ENCODE measurements at places on chromosomes 4 and X.

DNA sequence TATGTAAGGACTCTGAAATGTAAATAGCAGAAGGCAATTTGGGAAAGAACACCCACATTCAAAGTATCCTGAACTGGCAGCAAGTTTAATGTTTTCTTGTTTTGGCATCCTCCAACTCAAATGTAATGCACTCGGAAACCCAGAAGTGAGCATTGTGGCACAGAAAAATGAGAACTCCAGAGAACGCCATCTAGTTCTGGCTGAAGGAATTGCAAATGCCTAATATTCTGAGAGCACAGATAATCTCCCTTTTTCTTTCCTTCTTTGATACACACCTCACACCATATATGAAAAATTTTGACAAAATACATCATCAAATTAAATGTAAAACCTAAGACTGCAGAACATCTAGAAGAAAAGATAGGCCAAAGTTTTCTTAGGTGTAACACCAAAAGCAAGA is 52.1 kb downstream of the PWWP3B start:
- DNase-seq, result no peak

DNA sequence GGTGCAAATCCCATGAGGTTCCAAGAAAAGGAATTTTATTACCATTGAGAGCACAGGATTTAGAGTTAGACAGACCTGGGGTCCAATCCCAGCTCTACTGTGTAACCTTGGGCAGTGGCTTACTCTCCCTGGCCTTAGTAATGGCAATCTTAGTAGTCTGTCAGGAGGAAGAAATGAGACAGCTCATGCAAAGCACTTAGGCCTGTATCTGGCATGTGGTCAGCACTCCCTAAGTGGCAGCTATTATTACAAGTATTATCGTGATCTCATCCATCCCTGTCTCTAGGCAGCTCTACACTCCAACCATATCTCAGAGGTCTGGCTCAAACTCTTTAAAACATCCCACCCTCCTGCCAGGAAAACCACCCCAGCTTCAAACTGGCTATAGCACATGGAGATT is 129.6 kb upstream of the NALF2 start:
- no peak for DNase-seq

DNA sequence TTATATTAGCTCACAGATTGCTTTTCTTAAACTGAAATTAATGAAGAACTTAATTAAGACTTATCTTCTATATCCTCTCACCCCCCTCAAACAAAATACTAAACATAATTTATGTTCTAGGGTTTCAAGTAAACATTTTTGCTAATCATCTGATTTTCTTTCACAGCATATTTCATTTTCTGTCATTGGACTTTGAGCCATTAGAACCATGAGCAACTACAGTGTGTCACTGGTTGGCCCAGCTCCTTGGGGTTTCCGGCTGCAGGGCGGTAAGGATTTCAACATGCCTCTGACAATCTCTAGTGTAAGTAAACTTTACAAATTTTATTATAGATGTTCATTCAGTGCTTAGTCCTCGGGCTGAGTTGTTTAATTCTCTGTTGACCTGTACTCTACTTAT is 3.3 kb downstream of the PDLIM5 start:
- DNase-seq, result no peak

DNA sequence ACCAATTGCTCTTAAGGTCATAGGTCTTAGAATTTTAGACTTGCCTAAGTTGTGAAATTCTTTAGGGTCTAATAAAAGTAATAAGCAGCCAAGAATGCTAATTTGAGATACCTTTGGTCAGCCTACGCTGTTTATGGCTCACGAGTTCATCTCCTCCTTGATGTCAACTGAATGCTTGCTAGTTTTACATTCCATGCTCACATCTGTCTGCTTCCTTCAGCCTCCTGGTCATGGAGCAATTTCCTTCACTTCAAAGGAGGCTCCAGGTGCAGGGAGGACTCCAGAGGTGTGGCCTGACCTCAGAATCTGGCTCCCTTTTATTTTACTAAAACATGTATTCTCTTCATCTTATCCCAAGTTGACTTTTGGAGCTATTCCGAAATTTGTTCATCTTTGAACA is 23.3 kb upstream of the LNX1 start:
- DNase-seq, result no peak

DNA sequence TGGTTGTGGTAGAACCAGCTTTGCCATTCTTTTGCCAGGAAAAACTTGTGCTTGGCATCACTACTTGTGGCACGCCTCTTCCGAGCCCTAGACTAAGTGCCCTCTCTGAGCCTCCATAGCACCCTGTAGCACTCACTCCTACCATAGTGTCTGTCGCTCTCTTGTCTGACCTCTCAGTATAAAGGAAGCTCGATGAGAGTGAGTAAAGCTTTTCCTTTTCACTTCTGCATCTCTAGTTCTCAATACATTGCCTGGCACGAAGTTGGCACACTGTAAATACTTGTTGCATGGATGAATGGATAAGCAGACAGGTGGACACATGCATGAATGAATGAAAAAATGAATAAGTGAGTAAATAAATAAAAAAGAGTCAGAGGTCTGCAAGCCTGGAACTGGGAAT is 48.3 kb downstream of the TLR10 start:
- DNase-seq, result no peak

DNA sequence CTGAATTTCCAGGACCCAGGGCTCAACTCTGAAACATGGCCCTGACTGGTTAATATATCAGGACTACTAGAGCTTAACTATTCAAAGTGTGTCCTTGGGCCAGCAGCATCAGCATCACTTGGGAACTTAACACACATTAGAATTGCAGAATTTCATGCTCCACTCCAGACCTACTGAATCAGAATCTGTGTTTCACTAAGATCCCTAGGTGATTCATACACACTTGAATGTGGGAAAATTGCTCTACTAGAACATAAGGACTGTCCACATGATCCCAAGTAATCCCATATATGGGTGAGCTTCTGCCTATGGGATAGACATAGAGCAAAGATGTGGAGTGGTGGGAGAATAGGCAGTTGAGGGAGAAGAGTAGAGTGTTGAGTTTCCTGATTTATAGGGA is 192.5 kb upstream of the CLNK start:
- no peak for DNase-seq

- DNase-seq, result peak; percentile 24
These were observed 687 bp downstream of the CDK16 start for GRCh38 chrX:47218920-47219815.

DNA sequence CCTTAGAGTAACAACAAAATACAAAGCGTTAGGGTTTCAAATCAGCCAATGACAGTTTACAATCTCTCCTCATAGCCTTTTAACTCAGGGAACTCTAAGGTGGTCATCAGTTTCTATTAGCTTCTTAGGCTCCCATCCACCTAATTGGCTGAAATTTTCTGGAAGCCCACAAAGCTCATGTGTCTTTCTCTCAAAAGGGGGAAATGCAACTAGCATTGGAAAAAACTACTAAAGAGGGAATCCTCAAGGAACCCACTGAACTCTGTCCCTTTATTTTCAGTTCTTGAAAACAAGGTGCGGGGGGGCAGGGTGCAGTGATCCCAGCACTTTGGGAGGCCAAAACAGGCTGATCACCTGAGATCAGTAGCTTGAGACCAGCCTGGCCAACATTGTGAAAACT is 56.4 kb downstream of the PDGFC start:
- no peak for DNase-seq

- DNase-seq, result no peak
These were observed 64.0 kb downstream of the IGSF1 start for GRCh38 chrX:131225078-131225477.

Measured in CD4-positive, alpha-beta T cell treated with Interleukin-4 for 4 hours (primary cell).